NCI-H345 (cell line): ENCODE measurements at places on chromosomes 2 and 18.

DNA sequence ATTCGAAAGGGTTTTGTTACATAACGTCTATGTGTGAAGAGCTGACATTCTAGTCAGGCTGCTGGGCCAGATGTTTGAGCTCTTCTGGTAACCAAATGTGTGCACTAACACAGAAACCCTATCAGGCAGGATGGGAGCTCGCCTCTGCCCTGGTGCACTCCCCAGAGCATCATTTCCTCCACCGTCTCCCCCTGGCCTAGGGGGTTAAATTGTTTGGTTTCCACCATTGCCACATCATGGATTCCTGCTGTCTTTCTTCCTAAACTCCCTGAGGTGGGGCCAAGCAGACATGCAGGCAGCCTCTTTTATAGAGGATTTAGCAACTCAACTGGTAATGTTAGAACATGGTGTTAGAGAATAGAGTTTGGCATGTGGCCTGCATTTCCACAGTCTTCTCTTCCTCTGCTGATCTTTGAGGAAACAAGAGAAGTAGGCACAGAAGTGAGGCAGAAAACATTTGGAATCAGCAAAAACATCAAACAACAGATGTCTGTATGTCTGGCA, 87.3 kb downstream of the ANTXR1 start:
- no peak for DNase-seq

- no peak for DNase-seq
Observed at GRCh38 chr2:239164335-239164871, 236.4 kb downstream of the HDAC4 start.

DNA sequence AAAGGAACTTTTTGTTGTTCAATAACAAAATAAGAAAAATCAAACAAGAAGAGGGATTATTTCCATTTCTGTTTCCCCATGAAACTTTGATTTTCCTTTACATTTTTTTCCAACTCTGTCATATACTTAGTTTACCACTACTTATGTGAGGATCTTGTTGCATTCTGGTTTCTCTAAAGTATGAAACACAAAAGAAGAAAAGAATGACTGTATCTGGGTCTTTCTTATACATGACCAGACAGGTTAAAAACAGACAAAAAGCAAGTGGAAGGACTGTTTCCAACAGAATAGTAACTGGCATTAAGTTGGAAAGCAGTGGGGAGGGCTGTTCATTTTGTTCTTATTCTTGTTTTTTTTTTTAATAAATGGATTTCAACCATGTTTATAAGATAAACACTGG, 1207.8 kb upstream of the FAM98A start:
- DNase-seq: no peak

DNA sequence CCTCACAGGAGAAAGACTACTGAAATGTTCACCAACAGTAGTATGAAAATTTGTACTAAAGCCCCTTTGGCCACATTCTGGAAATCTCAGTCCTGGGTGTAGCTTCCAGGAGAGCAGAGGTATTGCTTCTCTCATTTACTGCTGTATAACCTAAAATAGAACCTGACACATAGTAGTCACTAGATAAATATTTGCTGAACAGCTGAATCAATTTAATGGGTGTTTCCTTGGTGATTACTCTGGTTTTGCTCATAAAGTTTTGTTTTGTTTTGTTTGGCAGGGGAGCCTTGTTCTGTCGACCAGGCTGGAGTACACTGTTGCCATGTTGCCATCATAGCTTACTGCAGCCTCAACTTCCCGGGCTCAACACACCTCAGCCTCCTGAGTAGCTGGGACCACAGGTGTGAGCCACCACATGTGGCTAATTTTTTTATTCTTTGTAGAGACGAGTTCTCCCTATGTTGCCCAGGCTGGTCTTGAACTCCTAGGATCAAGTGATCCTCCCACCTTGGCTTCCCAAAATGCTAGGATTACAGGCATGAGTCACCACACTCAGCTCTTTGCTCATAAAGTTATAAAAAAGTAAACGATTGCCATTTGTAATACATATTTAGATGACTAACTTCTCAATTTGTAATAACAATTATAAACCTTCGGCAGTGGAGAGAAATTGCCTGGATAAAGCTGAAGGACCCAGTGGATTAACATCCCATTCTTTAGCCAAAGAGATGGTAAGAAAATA, 11.5 kb upstream of the PARD3B start:
- DNase-seq: no peak

DNA sequence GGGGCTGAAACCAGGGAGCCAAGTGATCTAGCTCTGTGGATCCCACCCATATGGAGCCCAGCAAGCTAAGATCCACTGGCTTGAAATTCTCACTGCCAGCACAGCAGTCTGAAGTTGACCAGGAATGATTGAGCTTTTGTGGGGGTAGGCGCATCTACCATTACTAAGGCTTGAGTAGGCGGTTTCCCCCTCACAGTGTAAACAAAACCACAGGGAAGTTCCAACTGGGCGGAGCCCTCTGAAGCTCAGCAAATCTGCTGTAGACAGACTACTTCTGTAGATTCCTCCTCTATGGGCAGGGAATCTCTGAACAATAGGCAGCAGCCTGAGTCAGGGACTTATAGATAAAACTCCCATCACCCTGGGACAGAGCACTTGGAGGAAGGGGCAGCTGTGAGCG, 96.7 kb downstream of the CCDC148 start:
- DNase-seq: no peak

DNA sequence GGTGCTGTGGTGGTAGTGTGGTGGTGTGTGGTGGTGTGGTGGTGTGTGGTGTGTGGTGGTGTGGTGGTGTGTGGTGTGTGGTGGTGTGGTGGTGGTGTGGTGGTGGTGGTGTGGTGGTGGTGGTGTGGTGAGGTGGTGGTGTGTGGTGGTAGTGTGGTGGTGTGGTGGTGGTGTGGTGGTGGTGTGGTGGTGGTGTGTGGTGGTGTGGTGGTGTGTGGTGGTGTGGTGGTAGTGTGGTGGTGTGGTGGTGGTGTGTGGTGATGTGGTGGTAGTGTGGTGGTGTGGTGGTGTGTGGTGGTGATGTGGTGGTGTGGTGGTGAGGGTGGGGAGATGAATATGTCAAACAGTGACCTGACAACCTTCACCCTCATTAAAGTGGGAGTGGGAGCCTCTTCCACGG, 55.6 kb upstream of the DLGAP1 start:
- DNase-seq: no peak

GRCh38 chr2:74576211-74576862, 21.8 kb downstream of the DOK1 start:
- no peak for DNase-seq

- no peak for DNase-seq
Observed at GRCh38 chr18:29882620-29883019, 1159.9 kb downstream of the DSC3 start.

- DNase-seq: no peak
Observed at GRCh38 chr2:70986499-70987189, 8.0 kb downstream of the TEX261 start.

GRCh38 chr18:48887294-48887904, 63.4 kb downstream of the SMAD7 start:
- DNase-seq: no peak

- DNase-seq: no peak
Observed at GRCh38 chr2:128450211-128451024, 131.8 kb upstream of the HS6ST1 start.

- DNase-seq: no peak
Observed at GRCh38 chr18:58005011-58005410, 39.0 kb upstream of the NEDD4L start.

DNA sequence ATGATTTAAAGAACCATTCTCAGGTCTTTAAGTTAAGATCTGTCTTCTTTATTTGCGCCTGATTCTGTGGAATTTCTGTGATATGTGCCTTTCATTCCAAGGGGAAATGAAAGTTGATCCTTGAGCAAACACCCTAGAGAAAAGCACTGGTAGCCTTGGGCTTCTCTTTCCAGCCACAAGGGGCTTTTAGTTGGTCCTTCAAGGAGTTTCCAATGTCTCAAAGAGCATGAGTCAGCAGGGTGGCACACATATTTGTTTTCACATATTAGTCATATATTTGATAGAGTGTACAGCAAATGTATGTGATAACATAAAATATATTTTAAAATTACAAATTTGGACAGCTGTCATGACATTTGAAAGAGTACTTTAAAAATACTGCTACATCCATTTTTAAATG, 339.5 kb downstream of the TXNL1 start:
- no peak for DNase-seq

GRCh38 chr2:30789670-30790210, 17.5 kb downstream of the CAPN13 start:
- no peak for DNase-seq

DNA sequence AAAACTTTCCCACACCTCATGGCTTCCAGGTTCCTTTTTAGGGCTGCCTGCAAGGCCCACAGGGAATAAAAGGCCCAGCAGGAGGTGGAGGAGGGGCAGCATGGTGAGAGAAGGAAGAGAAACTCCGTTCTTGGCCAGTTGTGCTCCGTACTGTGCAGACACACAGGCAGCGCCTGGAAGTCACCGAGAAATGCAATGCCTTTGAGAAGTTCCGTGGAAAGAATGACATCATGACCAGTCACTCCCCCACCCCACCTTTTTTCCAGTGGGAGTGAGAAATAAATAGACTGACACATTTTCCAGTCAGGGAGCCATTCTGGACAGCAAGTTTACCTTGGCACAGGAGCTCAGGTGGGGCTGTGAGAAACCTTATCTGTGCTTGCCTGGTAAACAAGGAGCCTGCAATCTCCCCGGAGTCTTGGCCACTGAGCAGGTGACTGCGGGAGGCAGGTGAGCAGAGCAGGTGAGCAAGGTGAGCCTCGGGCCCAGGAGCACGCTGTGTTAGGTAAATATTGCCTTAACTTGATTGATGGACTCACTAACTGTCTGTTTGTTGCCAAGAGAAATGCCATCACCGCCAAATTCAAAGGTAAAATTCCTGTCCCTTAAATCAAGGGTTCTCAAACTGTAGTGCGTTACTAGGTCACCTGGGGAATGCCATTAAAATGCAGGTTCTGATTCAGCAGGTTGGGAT, 13.5 kb upstream of the LBH start:
- peak; percentile 92 for DNase-seq

DNA sequence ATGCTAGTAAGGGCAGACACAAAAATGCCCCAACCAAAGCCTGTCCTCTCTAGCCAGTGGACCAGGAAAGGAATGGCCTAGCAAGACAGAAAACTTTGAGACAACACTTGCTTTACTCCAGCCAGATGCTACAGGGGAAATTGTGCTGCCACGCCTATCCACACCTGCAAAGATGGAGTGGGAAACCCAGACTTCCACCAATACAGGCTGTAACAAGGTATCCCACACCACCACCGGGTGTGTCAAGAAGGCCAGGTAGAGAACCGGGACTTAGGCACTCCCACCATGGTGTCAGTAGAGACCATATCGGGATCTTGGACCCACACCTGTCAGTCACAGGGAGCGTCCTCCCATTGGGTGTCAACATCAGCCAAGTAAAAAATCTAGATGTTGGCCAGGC, 16.2 kb upstream of the ESPNL start:
- DNase-seq: no peak

DNA sequence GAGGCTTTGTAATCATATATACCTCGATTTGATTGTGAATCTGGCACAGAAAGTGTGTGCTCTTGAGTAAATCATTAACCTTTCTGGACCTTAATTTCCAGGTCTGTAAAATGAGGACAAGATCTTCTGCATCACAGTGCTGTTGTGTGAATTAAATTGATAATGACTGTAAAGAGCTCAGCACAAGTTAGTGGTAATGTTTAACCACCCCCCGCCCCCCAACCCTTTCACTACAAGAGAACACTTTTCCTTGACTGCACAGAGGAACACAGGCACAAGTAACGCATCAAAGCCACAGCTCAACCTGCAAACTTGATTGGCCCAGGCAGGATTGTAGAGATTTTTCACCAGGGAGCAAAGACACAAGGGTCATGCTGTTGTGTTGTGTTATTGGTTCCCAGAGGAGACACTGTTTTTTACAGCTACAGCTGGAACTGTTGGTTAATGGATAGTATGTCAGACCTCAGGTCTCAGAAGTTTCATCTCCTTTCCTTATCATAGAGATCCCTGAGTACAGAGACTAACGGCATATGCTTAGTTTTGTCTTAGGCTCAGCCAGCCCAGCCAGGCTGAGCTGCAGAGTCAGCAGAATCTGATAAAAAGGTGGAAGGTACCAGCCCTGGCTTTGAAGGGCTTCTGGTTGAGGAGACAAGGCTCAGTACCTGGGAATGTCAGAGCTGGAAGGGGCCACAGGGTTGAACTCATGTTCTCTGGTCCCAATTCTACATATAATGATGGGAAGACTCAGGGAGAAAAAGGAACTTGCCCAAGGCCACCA, 10.6 kb downstream of the SETBP1 start:
- DNase-seq: no peak

DNA sequence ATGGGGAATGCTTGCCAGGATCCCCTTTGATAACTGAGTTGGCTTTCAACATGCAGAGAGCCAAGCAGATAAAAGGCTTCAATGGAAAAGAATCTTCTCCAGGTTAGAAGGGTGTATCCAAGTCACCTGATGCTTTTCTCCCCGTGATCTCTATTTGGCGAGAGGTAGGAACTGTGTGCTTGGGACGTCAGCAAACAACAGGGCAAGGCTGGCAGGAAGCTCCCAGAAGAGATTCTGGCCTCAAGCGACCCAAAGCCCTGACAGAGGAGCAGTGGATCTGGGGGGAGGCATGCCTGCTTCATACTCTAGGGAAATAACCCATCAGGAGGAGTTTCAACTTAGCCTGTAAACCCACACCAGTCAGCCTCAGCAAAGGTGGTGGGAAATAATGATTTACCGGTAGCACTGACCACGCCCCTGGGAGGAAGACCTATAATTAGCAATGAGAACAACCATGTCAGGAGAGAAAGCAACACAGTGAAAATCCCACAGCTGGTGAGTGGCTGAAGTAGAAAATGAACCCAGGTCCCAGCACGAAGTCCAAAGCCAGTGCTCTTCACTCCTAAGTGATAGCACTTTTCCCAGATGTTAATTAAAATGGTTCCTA, 76.3 kb upstream of the SEC11C start:
- DNase-seq: no peak

DNA sequence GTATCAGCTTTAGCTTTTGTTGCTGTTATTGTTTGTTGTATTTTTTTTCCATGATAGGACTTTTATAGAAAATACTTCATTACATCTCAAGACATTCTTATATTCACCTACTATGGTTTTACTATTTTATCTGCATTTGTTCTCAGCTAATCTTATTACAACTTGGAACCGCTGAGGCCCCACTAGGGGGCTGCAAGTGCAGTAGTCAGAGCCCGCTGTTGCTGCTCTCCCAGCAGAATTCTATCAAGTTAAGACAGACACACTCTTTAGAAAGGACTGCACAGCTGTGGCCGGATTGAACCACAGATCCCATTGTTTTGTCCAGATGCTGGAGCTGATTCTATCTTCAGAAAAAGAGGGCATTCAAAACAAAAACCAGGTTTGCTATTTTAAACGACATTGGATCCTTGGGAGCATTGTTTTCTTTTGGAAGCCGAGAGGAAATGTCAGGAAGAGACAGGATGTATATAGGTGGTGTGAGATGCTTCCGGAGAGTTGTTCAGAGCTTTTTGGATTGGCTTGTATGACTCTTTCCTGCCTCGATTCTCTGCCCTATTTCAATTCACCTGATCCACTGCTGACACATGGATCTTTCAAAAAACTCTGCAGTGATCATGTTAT, 105.7 kb upstream of the GAREM1 start:
- DNase-seq: no peak

DNA sequence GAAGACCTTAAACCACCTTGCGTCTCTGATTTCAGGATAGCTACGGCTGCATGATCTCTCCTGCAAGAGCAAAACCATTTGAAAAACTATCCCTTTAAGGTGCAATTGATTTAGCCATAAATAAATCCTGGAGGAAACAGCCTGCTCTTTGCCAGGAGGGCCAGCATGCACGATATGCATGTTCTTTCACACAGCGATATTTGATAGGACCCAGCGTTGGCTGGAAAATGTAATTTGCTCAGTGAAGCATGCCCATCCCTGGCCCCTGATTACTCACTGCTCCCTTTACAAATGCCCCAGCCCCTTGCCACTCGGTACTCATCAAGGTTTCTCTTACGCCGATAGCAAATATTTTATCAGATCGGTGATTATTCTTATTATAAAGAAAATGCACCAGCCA, 315.4 kb downstream of the CDH2 start:
- DNase-seq: peak; percentile 92
